ENCODE measurements at places on chromosomes 5 and 9.

GRCh38 chr5:111518777-111519176 is 6.4 kb upstream of the STARD4 start:
- no peak for DNase-seq

- DNase-seq, result no peak
Observed at GRCh38 chr5:113617191-113617796, 103.8 kb downstream of the YTHDC2 start.

DNA sequence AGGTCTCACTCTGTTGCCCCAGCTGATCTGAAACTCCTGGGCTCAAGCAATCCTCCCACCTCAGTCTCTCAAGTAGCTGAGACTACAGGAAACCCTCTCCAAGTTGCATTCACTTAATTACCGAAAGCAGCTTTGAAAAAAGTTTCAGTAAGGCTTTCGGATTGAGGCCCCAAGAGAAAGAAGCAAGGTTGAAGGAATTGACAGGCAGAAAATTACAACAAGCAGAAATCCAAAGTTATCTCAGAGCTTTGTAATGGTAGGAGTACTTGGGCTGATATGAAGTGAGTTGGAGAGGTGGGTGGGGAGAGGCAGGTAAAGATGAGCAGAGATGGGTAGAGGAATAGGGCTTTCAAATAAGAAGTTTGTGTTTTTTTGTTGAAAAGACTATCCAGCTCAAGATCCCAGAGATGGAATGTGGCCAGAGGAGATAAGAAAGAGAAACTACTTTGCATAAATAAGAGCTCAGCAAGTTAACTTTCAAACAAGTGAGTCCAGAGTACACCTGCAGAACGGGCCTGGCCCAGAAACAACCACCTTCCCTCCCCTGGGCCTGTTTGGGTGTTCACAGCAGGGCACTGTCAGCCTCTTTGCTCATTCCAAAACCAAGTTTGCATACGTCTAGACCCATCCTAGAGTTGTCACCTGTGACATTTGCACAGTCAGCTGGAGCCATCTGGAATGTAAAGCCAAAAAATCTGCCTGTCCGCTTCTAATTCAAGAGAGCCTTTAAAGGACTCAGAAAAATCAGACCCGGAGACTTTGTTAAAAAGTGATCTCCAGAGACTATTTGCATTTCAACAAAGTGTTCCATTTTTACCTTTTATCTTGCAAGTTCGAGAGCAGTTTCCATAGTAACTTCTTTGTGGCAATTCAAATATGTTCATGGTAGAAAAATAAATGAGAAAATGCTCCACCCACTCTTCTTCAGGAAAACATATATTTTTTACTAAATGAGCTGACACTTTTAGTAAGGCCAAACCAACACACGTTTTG is 2.2 kb upstream of the CLINT1 start:
- no peak for DNase-seq

DNA sequence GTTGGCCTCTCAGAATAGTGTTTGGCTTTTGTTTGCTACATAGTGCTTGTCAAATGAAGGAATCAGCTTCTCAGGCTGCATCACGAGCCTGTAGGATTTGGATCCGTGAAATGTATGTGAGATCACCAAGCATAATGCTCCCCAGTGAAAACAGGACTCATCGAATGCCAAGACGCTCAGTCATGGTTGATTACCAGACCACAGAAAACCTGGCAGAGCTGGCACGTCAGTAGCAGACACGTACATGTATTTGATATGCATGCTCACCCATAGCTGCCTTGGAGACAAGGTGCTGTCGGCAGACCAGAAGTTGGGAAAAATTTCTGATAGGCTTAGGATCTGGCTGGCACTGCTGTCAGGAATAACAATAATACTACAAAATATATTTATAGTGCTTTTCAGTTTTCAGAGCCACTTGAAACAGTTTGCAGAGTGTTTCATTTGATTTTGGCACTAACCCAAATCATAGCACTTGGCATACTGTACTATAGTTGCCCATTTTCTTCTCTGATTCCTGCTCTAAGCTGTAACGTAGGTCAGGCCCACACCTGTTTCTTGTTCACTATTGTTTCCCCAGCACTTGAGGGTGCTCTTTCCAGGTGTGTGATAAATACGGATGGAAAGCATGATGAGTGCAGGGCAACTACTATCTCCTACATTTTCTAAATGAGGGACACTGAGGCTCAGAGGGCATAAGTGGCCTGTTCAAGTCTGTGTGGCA is 226.1 kb downstream of the NR3C1 start:
- no peak for DNase-seq

GRCh38 chr9:81631218-81631745 is 58.1 kb downstream of the TLE1 start:
- no peak for DNase-seq

DNA sequence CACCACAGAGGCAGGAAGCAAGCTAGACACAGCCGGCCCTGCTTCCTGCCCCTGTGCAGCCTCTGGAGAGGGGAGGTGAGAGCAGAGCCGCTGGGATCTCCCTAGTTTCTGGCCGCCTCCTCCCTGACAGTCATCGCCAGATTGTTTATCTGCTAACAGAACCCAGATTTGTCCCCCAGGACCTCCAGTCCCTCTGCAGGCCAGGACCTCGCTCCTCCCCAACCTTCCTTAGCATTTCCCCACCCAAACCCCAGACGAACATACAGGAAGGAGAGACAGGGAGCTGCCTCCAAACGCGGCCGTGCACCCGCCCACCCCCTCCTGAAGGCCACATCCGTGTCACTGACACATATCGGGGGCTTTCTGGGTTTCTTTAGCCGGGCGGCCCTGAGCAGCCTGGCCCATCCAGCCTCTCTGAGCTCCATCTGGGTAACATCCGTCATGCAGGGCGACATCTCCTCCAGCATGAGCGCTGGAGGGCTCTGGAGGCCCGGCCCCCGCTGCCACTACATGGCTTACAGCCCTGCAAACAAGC is 47.5 kb downstream of the DBH start:
- peak; percentile 85 for DNase-seq

GRCh38 chr5:156052656-156053055 is 274.3 kb upstream of the SGCD start:
- no peak for DNase-seq

- DNase-seq, result no peak
Observed at GRCh38 chr5:122909470-122910100, 64.2 kb downstream of the SNX24 start.

- no peak for DNase-seq
Observed at GRCh38 chr9:36945999-36946398, 88.1 kb downstream of the PAX5 start.

GRCh38 chr9:3337515-3338225 is 188.1 kb downstream of the RFX3 start:
- DNase-seq, result no peak

DNA sequence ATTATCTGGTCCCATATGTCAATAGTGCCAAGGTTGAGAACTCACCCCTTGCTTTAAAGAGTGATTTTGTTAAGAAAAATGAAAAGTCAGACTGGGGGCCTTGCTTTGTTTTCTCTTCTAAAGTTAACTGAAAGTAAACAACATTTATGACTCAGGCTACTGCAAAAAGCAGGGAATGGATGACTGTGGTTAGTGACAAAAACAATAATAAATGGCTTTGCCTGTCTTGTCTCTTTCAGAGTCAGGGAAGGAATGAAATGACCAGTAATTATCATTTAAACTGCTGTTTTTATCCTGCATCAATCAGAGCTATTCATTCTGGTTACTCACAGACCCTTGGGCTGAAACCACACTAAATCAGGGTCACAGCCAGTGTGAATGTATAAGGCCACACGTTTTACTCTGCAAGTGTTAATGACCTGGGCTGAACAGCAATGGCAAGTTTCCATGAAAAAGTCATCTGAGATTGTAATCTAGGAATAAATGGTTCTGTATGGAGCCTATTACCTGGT is 112.2 kb downstream of the ZNF608 start:
- no peak for DNase-seq

GRCh38 chr5:129930221-129930620 is 26.0 kb downstream of the CHSY3 start:
- DNase-seq, result no peak

DNA sequence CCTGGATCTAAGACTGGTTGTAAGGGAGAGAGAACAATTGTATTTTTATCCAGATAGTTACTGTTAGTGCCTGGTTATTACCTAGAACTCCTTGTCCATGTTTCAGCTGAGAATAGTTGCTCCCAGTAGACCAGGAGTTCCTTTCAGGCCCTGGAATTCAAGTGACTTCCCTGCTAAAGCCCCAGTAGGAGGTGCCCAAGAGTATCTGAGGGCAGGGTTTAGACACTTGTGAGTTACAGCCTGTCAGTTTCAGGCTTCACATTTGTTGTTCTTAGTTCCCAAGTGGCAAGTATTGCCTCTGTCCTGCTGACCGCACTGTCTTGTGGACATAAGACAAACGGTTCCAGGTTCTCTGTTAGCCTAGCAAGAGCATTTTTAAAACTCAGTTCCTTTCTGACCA is 743.9 kb upstream of the SEMA6A start:
- no peak for DNase-seq

DNA sequence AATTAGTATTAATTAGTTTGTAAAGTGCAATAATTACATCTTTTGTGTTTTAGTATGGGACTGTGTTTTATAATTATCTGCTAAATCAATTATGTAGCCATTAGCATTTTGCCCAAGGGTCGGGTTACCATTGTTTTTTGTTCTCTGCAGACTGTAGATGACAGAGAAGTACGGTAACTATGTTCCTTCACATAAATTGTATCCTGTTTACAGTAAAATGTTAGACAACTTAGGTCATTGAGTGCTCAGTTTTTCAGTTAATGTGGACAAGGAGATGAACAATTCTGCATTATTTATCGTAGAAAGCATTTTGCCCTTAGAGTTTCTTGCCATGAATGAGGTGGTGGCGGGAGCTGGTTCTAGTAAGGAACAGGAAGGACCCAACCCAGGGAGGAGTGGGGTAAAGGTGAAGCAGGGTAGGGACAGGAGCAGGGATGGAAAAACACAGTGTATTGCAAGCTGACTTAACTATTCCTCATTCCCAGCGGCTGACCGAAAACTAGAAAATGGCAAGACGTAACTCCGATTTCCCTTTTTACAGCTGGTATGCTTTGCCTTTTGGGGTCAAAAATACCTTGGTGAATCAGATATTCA is 243.7 kb upstream of the SLC24A2 start:
- DNase-seq, result no peak

GRCh38 chr5:91125916-91126315 is 257.2 kb downstream of the ARRDC3 start:
- DNase-seq, result no peak

- no peak for DNase-seq
Observed at GRCh38 chr5:65073250-65073661, 304.5 kb downstream of the CWC27 start.

DNA sequence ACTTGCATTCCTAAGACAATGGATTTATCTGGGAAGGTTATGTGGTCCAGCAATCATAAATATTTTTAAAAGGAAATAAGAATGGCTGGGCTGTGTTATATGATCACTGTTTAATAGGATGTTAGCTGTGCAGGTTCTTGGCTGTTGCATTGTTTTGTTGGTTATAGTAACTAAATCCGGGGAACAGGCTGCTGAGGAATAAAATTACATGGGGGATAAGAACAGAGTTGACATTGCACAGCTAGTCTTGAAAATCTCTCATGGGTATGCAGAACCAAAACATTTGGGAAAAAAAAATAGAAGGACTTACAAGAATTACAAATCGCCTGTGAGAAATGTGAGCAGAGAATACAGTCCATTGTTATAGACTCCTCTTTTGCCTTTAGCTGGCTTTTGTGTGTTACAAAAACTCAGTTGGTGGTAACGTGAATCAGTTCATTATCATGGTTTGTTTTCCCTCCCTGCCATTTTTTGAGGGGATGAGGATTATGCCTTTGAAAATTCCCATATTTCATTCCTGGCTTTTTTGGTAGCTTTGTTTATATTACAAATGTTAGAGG is 375.3 kb upstream of the DAB2 start:
- DNase-seq, result no peak

DNA sequence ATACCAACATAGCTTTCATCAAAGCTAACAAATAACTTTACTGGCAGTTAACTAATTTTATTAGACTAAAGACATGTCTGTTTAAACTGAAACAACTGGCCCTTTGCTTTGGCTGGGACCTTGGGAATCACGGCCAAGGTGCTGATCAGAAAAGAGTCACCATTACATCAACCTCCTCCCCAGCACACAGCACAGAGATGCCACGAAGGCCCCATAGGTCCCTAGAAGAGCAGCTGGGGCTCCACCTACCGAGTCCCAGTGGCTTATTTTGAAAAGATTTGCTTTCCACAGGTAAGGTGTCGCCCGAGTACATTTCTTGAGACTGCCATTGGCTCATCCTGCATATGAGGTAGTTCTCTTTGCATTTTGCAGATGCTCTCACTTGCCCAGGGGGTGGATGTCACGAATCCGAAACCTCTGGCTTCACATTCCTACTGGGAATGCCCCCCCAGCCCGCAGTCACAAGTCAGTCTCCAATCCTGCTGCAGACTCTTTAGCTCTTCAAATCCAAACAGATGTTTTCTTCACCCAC is 18.8 kb upstream of the HSD17B3 start:
- no peak for DNase-seq

DNA sequence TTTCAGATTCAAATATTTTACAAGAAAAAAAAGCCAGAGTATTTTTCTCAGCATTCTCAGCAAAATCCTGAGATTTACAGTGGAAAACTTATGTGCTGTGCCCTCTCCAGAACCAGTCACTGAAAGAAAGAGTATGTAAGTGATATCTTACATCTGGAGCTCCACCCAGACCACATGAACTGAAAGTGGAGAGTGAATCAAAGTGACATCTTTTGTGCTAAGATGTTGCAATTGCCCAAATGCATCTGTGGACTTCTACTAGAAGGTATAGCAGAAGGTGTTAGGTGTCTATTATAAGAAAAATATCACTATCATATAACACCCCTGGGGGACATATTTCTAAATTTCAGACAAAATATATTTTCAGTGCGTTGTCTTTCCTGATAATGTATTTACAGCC is 49.0 kb upstream of the RIC1 start:
- DNase-seq, result no peak

DNA sequence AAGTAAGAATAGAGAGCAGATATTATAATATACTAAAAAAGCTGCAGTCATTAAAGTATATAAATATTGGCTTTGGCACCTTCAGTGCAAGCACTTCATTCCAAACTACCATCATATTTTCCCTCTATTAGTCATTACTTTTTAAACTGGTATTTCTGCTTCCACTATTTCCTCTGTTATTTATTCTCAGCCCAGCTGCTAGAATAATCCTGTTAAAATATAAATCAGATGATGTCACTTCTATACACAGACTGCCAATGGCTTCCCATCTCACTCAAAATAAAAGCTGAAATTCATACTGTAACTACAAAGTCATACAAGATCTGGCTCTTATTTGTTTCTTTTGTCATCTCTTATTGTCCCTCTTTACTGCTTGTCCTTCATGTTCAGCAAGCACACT is 432.9 kb downstream of the TLE4 start:
- no peak for DNase-seq

DNA sequence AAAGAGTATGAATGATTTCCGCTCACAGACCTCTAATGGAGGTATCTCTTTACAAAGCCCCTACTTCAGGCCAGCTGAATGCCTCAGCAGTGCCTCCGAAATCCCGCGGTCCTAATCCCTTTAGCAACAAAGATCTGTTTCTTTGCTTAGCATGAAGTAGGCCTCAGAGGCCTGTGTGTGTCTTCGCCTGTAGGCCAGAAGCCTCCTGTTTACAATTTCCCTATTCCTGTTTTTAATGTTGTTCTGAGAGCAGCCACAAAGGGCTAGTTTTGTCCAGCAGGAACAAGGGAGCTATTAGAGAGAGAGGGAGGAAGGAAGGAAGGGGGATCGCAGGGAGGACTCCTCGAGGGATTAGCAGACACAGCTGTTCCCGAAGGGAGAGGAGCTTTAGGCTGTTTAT is 166.4 kb upstream of the SPRY4 start:
- DNase-seq, result no peak
